ENCODE measurements at places on chromosomes 3 and 15. TPM values are rescaled to one million over a fixed set of nuclear protein-coding genes. Genes with fewer than 3 reads are reported as not detected.

The MOBP gene
- 7.1 TPM for total RNA-seq

The NR2E3 gene
- total RNA-seq: 1.1 TPM

The IL16 gene
- total RNA-seq: 0.19 TPM

The SOX2 gene
- 39.5 TPM for total RNA-seq

The NPHP3 gene
- total RNA-seq: 15.1 TPM

The SLC30A4 gene
- total RNA-seq: 0.59 TPM

The FAM43A gene
- 0.58 TPM for total RNA-seq

The OR5K4 gene
- not detected for total RNA-seq

DNA sequence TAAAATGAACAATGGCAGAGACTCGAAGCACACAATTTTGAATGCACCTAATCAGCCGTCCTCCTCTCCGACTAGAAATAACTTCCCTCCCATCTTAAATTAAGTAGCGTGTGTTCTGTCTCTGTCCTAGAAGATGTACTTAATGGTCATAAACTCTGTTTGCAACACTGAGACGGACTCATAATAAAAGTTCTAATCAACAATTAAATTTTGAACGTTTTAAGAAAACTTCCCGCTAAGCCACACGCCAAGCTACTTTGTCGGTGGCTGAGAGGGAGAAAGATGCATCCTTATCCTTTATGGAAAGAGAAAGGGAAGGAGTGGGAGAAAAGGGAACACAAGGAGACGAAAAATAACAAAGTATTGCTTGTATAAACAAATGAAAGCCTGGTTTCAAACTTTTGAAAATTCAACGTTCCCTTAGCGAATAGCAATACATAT, 989 bp downstream of the GNB4 start:
- peak overlapping the region; percentile 86 for H3K4me3 ChIP-seq
- no peaks in the 10 kb centered on the region for H3K36me3 ChIP-seq
- no peak overlapping the region for H3K27ac ChIP-seq
- no peaks in the 10 kb centered on the region for H3K4me1 ChIP-seq
- peaks cover 25% of the 10 kb centered on the region for H3K27me3 ChIP-seq

GRCh38 chr15:81062937-81063336, 62.2 kb downstream of the TLNRD1 start:
- H3K27ac ChIP-seq: no peak overlapping the region
- no peaks in the 10 kb centered on the region for H3K36me3 ChIP-seq
- H3K4me3 ChIP-seq: no peak overlapping the region
- H3K27me3 ChIP-seq: no peaks in the 10 kb centered on the region

- no peak overlapping the region for H3K4me3 ChIP-seq
- DNase-seq: no peak
- no peaks in the 10 kb centered on the region for H3K36me3 ChIP-seq
- H3K27ac ChIP-seq: no peak overlapping the region
- H3K27me3 ChIP-seq: no peaks in the 10 kb centered on the region
Measured at GRCh38 chr3:190644766-190645165, 130.9 kb downstream of the IL1RAP start.

DNA sequence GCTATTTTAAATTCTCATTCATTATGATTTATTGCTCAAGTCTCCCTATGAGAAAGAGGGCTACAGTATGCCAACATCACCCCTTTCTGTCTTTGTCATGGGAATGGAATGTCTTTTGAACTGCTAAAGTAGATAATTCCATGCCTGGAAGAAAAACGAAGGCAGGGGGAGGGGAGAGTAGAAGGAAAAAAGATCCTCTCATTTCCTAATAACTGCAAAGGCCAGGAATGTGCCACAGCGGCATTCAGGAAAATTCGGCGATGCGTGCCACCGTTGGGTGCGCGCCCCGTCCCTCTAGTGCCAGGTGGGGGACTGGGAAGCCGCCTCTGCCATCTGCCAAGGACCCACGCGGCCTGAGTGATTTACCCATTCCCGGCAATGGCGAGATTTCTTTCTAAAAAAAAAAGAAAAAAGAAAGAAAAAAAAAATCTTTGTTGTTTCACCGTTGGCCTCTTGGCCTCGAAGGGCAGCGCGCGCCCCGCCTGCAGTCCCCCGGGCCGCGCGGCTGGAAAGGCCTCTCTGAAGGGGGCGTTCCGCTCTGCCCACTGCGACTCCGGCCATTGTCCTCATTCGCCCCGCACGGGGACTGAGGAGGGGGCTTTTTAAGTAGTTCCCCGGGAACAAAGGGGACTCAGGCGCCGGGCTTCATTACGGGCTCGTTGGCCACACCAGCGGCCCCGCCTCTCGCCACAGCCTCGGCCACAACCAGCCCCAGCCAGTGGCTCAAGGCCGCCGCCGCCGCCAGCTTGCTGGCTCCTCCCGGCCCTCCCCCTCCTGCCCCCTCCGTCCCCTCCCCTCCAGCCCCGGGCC, 54.5 kb downstream of the CPN2 start:
- peaks cover 5% of the 10 kb centered on the region for H3K4me1 ChIP-seq
- peaks cover under 1% of the 10 kb centered on the region for H3K27me3 ChIP-seq
- peak overlapping the region; percentile 96 for H3K27ac ChIP-seq
- H3K4me3 ChIP-seq: peak overlapping the region; percentile 66

DNA sequence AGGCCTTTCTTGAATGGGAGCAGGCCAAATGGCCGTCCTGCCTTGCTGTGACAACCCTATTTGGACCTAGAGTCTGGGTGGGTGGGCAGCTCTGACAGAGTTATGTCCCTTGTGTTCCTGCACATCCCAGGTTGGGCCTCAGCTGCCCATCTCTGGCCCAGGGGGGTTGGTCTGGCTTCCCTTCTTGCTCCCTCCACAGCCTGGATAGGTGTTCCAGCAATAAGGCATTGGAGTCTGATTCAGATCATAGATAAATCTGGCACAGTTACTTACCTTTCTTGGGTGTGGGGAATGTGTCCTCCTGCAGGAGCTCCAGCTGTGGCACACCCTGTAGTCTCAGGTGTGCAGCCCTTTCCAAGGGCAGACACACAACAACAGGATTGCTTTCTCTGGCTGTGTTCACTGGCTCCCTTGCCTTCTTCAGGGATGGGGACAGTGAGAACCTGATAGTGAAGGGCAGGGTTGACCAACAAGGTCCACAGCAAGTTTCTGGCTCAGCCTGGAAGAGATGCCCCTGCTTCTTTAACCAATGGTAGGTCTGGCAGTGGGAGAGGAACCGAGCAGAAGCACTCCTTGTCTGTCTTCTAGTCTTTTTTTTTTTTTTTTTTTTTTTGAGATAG, 177.9 kb downstream of the EPHB1 start:
- H3K27me3 ChIP-seq: peaks cover 41% of the 10 kb centered on the region
- no peak overlapping the region for H3K27ac ChIP-seq
- H3K4me1 ChIP-seq: no peaks in the 10 kb centered on the region
- H3K36me3 ChIP-seq: no peaks in the 10 kb centered on the region
- H3K4me3 ChIP-seq: no peak overlapping the region
- no peak for DNase-seq

- H3K27me3 ChIP-seq: peaks cover 35% of the 10 kb centered on the region
- DNase-seq: no peak
- no peak overlapping the region for H3K27ac ChIP-seq
- peak overlapping the region; percentile 89 for H3K4me3 ChIP-seq
- no peaks in the 10 kb centered on the region for H3K4me1 ChIP-seq
- peaks cover 6% of the 10 kb centered on the region for H3K36me3 ChIP-seq
Measured at GRCh38 chr3:3178498-3179328, 778 bp downstream of the CRBN start.

GRCh38 chr3:142098964-142099363, 50.4 kb downstream of the TFDP2 start:
- H3K4me3 ChIP-seq: no peak overlapping the region
- no peaks in the 10 kb centered on the region for H3K27me3 ChIP-seq
- H3K4me1 ChIP-seq: no peaks in the 10 kb centered on the region
- DNase-seq: no peak

- no peak overlapping the region for H3K27ac ChIP-seq
- H3K4me1 ChIP-seq: peaks cover 3% of the 10 kb centered on the region
- DNase-seq: no peak
- peaks cover 58% of the 10 kb centered on the region for H3K27me3 ChIP-seq
- no peak overlapping the region for H3K4me3 ChIP-seq
Measured at GRCh38 chr15:63382966-63383710, 1.5 kb upstream of the CA12 start.

DNA sequence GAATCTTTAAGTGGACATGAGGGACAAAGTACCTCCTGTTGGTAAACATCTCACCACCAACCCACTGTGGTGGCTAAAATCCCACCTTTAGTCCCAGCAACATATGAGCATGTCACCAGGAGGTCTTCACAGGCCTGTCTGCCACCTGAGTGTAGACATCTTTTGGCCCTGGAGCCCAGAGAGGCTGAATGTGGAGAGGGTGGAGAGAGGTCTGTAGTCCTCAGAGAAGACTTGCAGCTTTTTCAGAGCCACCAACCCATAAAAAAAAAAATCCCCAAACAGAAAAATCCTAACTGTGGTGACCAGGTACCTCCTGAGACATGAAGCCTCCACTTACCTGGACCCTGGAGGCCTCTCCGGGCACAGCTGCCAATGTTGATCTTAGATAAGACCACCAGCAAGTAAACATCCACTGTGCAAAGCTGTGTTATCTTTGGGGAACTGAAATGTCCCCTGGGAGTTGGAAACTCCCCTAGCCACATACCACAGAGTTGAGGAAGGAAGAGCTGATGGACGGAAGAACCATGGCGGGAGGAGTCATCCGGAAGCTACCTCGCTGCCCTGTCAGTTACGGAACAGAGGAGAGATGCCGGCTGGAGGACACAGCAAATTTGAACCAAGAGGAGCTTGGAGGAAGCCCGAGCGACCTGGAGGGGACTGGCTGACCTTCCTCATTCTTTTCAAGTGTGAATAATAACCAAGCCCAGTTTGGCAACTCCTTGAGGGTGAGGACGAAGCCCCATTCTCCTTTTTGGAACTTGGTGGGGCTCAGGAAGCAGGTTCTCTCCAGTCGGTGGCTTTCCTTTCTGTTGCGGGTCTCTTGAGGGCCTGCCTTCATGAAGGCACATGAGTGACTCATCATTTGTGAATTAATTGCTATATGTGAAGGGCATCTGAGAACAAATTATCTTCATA, at the start of gene GHRL:
GHRL (minus strand) TSS at position 443 of the 915 bp plus-strand sequence. CDS start 2,767 bp downstream, outside the sequence.
- no peak within 1 kb of the TSS for H3K27ac ChIP-seq
- peaks cover 15% of the 10 kb centered on the region for H3K36me3 ChIP-seq
- no peaks in the 10 kb centered on the region for H3K27me3 ChIP-seq
- no peak for DNase-seq
- peaks cover 3% of the 10 kb centered on the region for H3K4me1 ChIP-seq

- H3K4me3 ChIP-seq: no peak overlapping the region
- H3K4me1 ChIP-seq: no peaks in the 10 kb centered on the region
- no peaks in the 10 kb centered on the region for H3K36me3 ChIP-seq
- H3K27ac ChIP-seq: no peak overlapping the region
- no peak for DNase-seq
- no peaks in the 10 kb centered on the region for H3K27me3 ChIP-seq
Measured at GRCh38 chr3:32281570-32282106, 43.2 kb downstream of the CMTM8 start.

DNA sequence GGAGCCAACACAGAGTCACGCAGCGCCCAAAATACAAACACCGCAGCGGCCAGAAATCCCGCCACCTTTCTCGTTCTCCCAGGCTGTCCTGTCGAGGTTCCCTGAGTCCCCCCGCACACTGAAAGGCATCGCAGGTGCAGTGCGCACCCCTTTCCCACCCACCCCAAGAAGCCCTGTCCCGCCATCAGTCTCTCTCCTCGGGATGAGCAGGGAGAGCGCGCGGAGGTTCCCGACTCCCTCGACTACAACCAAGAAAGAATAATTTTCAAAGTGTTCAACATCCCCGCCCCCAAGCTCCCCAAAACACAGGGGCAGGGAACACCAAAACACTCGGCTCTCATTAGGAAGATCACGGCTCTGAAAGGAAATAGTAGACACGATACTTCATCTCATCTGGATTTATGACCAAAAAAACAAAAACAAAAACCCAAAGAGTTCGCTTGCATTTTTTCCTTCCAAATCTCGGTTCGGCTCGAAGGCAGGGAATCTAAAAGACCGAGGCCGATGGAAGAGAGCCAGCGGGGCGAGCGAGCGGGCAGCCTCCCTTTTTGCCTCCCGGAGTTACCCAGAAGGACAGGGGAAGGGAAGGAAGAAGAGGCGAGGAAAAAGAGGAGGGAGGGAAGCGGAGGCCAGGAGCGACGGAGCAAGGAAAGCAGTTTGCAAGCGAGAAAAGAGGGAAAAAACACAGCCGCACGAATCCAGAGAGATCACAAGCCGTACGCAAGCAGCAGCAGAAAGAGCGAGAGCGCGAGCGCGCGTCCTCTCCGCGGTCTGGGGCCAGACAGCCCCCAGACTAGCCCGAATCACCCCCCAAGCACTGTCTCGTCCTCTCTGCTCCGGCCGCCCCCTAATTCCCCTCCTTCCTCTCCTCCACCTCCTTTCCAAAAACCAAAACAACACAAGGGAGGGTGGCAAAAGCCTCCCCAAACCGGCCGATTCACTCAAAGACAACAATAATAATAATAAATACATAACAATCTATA, 808 bp downstream of the BCL6 start:
- H3K4me3 ChIP-seq: peak overlapping the region; percentile 86
- peak overlapping the region; percentile 100 for H3K27ac ChIP-seq

DNA sequence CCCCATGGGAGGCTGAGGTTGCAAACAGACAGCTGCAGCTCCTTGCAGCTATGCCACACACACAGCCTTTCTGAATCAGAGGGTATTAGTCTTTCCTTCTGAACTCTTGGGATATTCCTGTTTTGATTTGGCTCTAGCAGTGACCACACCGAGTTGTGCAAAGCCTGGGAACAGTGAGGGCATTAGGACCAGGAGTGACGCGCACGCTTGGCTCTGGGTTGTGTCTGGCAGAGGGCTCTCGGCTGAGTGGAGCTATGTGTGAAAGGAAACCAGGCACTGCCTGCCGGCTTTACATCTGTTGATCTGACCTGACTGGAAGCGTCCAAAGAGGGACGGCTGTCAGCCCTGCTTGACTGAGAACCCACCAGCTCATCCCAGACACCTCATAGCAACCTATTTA, at the start of gene GALNT15:
GALNT15 (plus strand) TSS at position 292 of the 400 bp plus-strand sequence. CDS start 472 bp downstream, outside the sequence.
- H3K4me3 ChIP-seq: no peak within 1 kb of the TSS
- peaks cover 6% of the 10 kb centered on the region for H3K27me3 ChIP-seq
- no peaks in the 10 kb centered on the region for H3K4me1 ChIP-seq
- H3K27ac ChIP-seq: no peak within 1 kb of the TSS
- H3K36me3 ChIP-seq: no peaks in the 10 kb centered on the region

DNA sequence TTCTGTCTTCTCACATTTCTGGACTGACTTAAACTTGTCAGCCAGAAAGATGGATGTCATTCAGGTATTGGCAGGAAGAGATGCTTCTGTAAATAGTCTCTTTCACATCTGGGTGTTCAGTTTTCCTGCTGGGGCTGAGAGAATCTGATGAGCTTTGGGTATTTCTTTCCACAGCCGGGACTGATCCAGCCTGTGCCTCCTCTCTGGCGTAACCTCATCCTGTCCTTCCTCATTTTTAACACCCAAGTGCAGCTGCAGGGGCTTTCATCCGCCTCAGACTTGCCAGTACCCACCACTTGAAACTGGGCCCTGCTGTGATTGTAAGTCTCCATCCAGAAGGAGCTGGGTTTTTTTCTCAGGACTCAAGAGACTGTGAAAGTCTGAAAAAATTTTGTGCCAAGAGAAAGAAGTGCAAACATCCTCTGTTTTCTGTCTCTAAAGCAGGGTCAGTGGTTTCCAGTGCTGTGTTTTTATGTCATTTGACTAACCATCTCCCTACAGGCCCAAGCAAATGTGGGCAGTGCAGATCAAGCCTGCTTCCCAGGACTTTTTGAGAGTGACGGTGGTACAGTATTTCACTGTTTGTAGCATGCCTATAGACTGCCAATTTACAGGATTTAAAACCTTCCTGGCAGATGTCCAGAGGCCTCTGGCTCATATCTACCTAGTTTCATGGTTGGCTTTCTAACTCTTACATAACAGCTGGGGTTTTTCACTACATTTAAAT, 342.7 kb downstream of the PTPRG start:
- DNase-seq: no peak
- no peaks in the 10 kb centered on the region for H3K27me3 ChIP-seq
- no peaks in the 10 kb centered on the region for H3K36me3 ChIP-seq
- H3K4me1 ChIP-seq: peaks cover 3% of the 10 kb centered on the region

Data from endodermal cell (in vitro differentiated cells).